ENCODE measurements at places on chromosomes 13 and 19.
A peak's percentile ranks its signal among the peaks of the same experiment; 100 is the strongest.

- no peak for DNase-seq
Measured at GRCh38 chr13:114015111-114015968, 41.5 kb upstream of the C13orf46 start.

DNA sequence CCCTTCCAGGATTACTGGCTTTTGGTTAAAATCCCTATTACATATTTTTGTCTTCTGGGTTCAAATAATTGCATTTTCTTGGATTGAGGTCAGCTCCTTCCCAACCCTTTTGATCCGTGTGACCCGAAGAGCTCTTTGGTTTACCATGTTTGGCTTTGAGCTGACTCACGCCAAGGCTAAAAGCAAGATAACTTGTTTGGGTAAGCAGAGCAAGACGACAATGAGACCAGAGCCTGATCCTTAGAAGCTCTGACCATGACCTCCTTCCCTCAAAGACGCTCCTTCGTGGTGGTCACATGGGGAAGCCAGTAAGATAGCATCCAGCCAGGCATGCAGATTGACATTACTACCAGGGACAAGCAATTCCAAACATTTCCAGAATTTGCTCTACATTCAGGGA lies 153.8 kb downstream of the DCT start:
- no peak for DNase-seq

GRCh38 chr13:49248622-49249002 lies 887 bp downstream of the CDADC1 start:
- DNase-seq, result no peak

GRCh38 chr19:1699386-1699785 lies 47.0 kb upstream of the TCF3 start:
- DNase-seq, result no peak

DNA sequence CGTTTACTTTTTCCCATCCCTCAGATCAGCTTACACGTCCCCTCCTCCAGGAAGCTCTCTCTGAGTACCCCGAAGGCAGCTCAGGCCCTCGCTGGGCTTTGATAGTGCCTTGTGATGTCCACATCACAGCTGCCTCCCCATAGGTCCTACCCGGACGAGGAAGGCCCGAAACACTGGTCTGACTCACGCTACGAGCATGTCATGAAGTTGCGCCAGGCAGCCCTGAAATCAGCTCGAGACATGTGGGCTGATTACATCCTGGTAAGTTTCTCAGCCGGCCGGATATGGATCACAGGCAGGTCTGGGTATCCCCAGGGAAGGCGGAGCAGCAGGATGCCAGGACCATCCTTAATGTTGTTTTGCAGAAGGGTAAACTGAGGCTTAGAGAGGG lies 4.8 kb downstream of the COLGALT1 start:
- DNase-seq, result peak; percentile 71

DNA sequence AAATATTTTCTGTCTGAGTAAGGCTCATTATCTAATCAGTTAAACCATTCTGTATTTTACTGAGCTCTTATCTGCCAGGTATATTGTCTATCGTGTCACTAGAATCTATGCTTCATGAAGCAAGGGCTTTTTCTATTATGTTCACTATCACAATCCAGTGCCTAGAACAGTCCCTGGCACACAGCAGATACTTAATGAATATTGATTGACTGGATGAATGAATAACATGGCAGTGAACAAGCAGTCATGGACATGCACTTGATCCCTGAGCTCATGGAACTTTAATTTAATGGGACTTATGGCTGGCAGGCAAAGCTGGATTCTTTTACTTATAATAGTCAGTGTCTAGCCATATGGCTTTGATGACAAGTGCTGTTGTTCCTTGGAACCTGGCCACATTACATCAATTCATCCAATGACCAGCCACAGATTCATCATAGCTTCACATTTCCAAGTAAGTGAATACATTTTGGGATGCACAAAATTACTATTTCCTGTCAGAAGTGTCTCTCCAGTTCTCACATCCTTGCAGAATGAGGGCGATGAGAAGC lies 214.8 kb downstream of the COG6 start:
- DNase-seq, result no peak

- no peak for DNase-seq
Measured at GRCh38 chr13:61592489-61592888, 176.8 kb upstream of the PCDH20 start.

- DNase-seq, result no peak
Measured at GRCh38 chr19:44401139-44402115, at the start of gene ZNF285. TSS of gene ZNF285 (minus strand) at chr19:44401608. CDS start at chr19:44397213, 4,395 bp downstream.

DNA sequence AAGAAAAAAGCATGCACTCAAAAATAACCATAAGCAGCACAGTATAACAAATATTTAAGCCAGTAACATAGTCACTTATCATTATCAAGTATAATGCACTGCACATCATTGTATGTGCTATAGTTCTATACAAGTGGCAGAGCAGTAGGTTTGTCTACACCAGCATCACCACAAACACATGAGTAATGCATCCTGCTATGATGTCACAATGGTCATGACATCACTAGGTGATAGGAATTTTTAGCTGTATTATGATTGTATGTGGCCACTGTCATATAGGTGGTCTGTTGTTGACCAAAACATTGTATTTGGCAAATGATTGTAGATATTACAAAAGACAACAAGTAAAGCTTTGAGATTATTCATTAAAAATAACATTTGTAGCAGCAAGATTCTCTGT lies 860.7 kb upstream of the GPC6 start:
- DNase-seq, result no peak

- DNase-seq, result no peak
Measured at GRCh38 chr13:27962128-27962841, 6.8 kb downstream of the CDX2 start.

DNA sequence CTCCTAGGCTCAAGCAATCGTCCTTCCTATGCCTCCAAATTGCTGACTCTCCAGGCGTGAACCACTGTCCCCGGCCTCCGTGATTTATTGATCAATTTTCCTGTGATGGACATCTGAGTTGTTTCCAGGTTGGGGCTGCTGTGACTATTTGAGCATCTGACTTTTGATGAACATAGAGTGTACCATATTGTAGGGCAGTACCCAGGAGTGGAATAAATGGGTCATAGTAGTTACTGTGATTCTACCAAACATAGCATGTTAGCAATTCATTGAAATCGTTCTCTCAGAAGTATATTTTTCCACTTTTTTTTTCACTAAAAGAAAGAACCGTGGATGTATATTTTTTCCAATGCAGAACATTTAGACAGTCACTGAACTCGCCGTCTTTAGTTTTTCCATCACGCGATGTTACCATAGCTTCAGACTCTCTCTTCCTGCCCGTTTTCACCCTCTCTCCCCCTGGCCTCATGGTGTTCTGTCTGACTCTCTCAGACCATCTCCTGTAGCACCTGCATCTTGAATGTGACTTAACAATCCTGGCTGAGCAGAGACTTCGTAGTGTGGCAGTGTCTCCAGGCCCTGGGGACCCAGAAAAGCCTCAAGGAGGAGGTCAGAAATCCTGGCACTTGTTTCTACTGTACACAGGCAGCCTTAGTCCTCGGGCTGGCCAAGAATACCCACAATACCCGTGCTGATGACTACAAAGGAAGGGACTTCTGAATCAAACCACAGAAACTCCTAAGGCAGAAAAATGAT lies 3.2 kb upstream of the RASGRP4 start:
- no peak for DNase-seq

DNA sequence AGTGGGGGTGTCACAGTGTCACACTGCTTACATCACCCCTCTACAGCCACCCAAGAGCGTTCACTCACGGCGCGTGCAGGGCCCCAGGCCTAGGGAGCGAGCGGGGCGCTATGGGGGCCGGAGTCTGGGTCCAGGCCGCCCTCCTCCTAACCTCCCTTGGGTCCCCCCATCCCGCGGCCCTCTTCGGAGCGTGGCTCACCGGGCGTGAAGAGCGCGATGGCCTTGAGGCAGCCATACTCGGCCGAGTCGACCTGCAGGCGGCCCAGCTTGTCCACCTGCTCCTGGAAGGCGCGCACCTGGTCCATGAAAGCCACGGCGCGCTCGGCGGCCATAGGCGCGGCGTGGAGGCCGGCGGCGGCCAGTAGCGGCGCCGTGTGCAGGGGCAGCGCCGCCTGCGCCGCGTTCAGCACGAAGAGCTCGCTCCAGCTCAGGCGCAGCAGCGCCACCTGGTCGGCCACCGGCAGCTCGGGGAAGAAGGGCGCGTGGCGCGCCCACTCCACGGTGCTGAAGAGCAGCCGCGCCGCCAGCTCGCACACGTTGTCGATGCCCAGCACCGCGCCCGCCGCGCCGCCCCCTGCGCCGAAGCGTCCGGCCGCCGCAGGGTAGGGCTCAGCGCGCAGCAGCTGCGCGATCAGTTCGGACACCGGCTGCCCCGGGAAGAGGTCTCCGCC lies 9.4 kb downstream of the OCEL1 start:
- peak; percentile 72 for DNase-seq

DNA sequence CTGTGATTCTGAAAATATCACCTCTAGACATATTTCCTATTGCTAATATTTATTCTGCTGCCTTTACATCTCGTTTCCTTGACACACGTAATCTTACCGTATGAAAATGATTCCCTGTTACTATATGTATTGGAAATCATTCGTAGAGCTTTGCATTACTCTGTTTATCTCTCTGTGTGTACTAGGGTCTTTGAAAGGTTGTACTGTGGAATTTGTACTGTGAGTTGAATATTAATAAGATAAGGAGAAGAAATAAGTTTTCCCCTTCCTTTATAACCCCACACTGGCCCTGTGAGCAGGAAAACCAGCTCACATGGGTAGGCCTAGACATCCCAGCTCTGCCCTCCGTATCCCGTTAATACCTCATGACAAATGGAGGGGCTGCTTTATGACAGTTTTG lies 354.9 kb downstream of the KLF5 start:
- no peak for DNase-seq

DNA sequence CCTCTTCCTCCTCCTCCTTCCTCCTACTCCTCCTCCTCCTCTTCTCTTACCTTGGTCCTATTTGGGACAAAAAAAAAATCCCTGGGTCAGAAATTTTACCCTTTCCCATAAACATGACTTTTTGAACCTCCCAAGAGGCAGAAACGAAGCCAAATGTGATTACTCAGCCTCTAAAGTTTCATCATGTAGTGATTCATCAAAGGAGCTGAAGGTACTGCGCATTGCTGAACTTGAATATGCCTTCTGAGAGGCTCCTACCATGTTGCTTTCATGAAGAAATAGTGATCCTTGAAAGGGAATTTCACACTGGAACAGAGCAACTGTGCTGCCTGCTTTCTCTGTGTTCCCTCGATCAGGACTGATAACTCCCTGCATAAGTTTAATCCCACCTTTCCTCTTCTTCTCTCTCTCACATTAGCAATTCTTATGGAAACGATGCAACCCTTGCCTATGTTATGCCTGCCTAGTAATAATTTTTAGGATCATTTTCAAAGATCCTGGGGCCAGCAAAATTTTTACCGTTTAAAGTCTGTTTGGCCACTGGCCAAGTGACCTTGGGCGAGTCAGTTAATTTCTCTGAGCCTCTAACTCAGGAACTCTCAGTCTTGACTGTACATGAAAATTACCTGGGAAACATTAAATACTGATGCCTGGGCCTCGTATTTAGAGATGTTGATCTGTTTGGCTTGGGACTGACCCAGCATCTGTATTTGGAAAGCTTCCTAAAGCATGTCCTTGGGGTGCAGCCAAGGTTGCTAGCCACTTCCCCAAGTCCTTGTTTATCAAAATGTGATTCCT lies 149.5 kb downstream of the DCT start:
- DNase-seq, result no peak

- no peak for DNase-seq
Measured at GRCh38 chr13:26605845-26606244, 48.4 kb downstream of the WASF3 start.

- DNase-seq, result peak; percentile 99
Measured at GRCh38 chr19:39941615-39942365, 7.4 kb upstream of the FCGBP start.

DNA sequence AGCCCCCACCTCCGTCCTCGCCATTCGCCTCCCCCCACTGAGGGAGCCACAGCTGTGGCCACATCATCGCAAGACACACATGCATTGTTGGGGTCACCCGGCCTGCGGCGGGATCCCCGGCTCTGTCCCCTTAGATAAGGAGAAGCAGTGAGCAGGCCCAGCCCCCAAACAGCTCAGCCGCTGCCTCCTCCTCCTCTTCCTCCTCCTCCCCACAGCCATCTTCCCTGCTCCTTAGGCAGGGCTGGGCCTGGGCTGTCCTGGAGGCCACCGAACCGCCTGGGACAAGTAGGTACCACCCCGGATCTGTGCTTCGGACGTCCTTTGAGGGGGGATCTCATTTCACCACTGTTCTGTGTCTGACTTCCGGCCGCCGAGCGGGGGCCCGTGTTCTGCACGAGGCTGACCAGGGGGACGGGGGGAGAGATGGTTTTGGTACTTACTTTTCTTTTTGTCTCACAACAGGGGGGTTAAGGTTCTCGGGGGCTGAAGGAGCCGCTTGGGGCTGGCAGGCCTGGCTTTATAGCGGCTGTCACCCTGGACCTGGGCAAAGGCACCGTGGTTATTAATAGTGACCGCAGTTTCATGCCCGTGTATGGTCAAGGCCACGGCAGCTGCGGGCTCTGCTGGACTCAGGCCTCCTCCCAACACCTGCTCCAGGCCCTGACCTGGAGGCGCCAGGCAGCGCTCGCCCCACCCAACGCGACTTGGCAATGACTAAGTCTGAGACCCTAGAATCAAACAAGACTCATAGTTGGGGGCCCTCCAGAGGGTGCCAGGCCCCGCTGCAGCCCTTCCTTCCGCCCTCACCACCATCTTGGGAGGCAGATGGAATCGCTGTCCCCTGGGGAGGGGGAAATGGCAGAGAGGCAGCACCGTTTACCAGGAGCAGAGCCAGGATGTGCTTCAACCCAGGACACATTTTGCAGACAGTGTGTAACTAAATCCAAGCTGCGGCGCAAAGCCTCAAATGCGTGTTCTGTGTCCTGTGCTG lies 18.3 kb downstream of the NMRK2 start:
- no peak for DNase-seq

DNA sequence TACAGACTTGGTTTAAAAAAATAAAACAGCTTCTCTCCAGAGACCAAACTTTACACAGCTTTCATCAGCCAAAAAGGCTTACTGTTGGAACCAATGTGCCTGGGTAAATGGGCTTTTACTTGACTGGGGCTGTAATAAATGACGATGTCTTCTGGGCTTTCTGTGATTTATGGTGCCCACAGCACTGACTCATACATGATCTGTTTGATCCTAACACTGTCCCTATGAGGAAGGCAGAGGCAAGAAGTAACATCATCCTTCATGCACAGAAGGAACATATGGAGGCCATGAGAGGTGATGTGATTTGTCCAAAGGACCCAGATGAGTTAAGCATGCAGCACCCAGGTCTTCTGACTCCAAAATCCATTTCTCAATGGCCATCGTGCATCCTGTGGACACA lies 77.4 kb downstream of the DOCK9 start:
- DNase-seq, result no peak

DNA sequence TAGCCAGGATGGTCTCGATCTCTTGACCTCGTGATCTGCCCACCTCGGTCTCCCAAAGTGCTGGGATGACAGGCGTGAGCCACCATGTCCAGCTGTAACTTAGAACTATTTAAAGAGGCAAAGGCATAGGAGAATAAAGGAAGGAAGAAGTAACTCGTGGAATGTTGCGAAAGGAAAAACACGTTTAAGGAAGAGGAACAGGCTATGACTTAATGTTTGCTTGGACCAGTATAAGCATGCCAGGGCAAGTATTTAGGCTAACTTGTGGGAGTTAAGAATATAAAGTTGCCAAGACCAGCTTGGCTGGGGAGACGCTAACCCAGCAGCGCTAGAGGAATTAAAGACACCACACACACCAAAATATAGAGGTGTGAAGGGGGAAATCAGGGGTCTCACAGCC lies 33.5 kb downstream of the ZNF844 start:
- peak; percentile 53 for DNase-seq

- no peak for DNase-seq
Measured at GRCh38 chr13:52156724-52157261, 2.6 kb downstream of the NEK3 start.

GRCh38 chr13:27135023-27135422 lies 36.6 kb downstream of the USP12 start:
- no peak for DNase-seq
